KG1 (cell line): ENCODE measurements at places on chromosomes 2 and 18.

DNA sequence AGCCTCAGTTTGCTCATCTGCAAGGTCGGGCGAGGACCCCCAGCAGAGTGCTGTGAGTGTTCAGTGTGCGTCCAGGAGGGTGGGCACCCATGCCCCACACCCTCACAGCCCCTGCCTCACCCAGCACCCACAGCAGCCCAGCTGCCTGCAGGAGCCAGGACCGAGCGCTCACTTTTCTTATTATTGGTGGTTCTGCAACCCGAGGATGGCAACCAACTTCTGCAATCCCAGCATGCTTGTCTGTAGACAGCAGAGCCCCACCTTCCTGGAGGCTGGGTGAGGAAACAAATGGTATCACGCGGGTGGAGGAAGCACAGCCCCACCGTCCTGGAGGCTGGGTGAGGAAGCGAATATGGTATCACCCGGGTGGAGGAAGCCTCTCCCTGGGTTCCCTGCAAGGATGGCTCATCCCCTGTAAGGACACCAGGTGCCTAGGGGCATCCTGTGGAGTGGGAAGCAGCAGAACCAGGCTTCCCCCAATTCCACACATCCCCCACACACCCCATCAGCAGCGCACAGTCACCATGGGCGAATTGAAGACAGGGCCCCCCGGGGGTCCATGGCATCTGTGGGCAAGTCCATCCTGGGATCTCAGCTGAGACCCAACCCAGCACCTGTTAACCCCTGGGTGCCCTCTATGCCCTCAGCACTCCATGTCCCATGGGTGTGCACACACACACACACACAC is 220.5 kb upstream of the RAB6C start:
- DNase-seq = no peak

- DNase-seq = peak; percentile 82
Observed at GRCh38 chr2:25294573-25295462, 46.9 kb downstream of the DNMT3A start.

GRCh38 chr18:9365406-9365805 is 30.8 kb downstream of the TWSG1 start:
- DNase-seq = no peak

DNA sequence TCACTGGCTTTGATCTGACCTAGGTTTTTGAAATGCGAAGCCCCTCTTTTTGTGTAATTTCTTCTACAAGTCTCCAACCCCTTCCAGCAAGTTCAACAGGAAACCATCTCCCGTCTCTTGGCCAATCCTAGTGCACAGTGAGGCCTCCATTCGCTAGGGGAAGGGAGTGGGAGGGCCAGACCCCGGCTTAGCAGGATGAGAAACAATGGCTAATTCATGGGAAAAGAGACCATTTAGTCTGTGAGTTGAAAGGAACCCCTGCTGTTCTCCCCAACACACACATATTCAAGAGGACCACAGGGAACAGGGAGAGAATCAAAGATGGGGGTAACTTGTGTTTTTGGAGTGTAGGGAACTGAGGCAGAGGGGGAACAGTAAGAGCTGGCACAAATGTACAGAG is 83.0 kb downstream of the RTN4 start:
- DNase-seq = no peak

- no peak for DNase-seq
Observed at GRCh38 chr18:13381944-13382365, 163.4 kb downstream of the LDLRAD4 start.

- DNase-seq = no peak
Observed at GRCh38 chr2:29223851-29224692, 108.9 kb downstream of the CLIP4 start.

DNA sequence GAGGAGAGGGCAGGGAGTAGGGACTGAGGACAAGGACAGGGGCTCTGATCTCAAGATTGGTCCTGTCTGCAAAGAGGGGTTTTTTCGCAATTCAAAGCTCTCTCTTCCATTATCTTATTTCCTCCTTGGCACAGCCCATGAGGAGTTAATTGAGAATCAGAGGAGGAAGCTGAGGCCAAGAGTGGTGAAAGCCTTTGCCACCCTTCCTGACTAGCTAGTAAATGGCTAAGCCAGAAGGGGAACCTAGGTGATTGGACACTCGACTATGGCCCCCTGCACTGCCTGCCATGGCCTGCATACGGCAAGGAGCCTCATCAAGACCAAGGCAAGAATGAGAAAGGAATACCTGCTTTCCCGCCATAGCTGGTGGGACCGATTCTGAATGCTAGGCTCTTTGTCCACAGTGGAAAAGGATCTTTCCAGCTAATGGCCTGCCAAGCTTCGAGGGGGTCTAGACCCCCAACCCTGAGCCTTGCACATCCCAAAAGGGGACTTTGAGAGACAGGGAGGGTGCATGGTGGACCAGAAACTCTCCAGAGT is 237.9 kb downstream of the HAUS1 start:
- no peak for DNase-seq

GRCh38 chr2:19776941-19777514 is 124.8 kb downstream of the TTC32 start:
- no peak for DNase-seq
